ENCODE measurements at places on chromosomes 4 and X.

GRCh38 chr4:139666735-139667281 lies 1.2 kb downstream of the MGST2 start:
- DNase-seq, result no peak

- no peak for DNase-seq
Observed at GRCh38 chr4:109134268-109134667, 168.2 kb downstream of the COL25A1 start.

DNA sequence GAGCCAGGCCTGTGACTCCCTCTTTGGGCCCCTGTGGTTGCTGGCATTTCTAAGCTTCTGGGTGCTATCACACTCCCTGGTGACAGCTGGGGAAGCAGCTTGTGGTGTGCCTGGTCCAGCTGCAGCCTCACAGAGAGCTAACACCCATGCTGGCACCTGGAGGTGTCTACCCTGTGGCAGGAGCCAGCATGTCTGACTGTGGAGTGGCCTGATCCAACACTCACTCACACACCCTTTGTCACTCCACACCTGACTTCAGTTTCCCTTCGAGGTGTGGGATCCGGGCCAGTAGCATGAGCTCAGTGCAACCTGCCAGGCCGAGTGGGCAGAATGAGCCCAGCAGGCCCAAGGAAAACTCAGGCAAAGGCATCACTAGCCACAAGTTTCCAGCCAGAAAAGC lies 67.5 kb downstream of the TECRL start:
- no peak for DNase-seq

- DNase-seq, result no peak
Observed at GRCh38 chr4:150782311-150782710, 200.4 kb downstream of the MAB21L2 start.

GRCh38 chrX:10509397-10509796 lies 111.0 kb downstream of the MID1 start:
- DNase-seq, result no peak

- DNase-seq, result no peak
Observed at GRCh38 chr4:156939139-156939538, 32.5 kb downstream of the PDGFC start.

GRCh38 chr4:54940996-54941865 lies 184.2 kb downstream of the KDR start:
- DNase-seq, result no peak

DNA sequence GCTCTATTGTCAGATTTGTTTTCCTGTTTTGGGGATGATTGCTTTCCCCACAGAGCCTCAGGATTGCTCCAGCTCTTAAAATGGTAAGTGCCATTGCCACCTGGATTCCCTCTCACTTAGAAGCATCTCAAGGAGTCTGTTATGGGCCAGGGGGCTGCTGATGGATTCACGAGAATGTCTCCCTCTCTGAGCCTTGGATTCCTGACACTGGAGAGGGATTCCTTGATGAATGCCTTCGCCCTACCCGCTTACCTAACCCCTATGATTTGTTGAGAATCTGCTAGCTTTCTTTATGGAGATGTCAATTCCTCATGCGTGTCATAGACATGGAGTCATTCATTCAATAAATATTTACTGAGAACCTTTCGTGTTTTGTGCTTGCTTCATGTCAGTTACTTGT lies 36.9 kb upstream of the TENM3 start:
- no peak for DNase-seq

- no peak for DNase-seq
Observed at GRCh38 chr4:130336585-130337217, 1240.7 kb downstream of the C4orf33 start.

- DNase-seq, result no peak
Observed at GRCh38 chrX:19639813-19640462, 124.6 kb upstream of the MAP3K15 start.

DNA sequence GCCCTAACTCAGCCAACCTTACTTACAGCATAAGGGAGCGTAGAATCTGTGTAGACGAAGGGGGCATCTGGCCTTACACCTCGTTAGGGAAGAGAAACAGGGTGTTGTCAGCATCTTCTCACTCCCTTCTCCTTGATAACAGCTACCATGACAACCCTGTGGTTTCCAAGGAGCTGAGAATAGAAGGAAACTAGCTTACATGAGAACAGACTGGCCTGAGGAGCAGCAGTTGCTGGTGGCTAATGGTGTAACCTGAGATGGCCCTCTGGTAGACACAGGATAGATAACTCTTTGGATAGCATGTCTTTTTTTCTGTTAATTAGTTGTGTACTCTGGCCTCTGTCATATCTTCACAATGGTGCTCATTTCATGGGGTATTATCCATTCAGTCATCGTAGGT lies 14.6 kb downstream of the PLP1 start:
- no peak for DNase-seq

- DNase-seq, result no peak
Observed at GRCh38 chrX:107935664-107936433, 46.3 kb downstream of the TEX13B start.

GRCh38 chr4:56283375-56283774 lies 103.9 kb downstream of the AASDH start:
- no peak for DNase-seq

- no peak for DNase-seq
Observed at GRCh38 chrX:11867610-11868345, 109.7 kb downstream of the MSL3 start.

GRCh38 chr4:71366766-71367165 lies 27.9 kb downstream of the SLC4A4 start:
- no peak for DNase-seq

- DNase-seq, result no peak
Observed at GRCh38 chr4:3827616-3828492, 61.7 kb downstream of the ADRA2C start.

DNA sequence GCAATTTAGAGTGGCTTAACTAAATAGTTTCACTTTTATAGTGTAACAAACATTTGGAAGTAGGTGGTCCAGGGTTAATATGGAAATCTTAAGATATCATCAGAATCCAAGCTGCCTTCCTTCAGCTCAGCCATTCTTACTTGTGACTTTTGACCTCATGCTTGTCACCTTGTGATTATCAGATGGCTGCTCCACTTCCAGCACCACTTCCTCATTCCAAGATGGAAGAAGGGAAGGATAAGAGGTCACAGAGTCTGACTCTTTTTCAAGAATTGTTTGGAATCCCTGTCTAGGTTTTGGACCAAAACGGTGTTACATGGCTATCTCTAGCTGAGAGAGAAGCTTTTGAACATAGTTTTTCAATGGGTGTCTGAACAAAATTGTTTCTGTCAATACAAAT lies 39.9 kb downstream of the MTTP start:
- no peak for DNase-seq

GRCh38 chr4:20684852-20685763 lies 15.2 kb upstream of the PACRGL start:
- DNase-seq, result no peak

GRCh38 chr4:87388901-87389300 lies 2.1 kb downstream of the HSD17B11 start:
- DNase-seq, result no peak

DNA sequence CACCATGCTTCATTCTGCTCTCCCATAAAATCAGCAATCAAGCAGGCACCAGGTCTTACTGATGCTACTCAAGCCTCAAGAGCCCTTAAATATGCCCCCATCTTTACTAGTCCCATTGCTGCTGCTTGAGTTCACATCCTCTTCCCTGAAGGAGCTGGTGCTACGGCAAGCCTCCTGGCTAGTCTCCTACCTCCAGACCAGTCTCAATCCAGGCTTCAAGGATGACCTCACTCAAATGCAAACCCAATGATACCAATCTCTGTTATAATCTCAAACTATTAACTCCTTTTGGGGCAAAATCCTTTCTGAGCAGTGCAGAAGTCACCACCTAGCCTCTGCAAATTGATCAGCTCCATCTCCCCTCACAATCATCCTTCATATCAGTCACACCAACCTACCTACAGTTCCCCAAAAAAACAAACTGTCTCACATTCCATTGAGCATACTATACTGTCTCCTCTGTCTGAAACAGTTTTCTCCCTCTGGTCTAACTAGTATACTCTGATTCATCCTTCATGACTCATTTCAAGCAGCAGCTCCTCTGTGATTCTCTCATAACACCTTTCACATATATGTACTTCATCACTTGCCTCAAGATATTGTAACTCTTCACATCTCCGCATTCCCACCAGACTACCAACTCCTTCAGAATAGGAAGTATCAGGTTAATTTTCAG lies 30.0 kb downstream of the PAPSS1 start:
- no peak for DNase-seq

GRCh38 chr4:113618205-113618604 lies 143.3 kb downstream of the CAMK2D start:
- no peak for DNase-seq

GRCh38 chrX:31223817-31224216 lies 152.0 kb upstream of the FTHL17 start:
- DNase-seq, result no peak

- DNase-seq, result no peak
Observed at GRCh38 chrX:68429216-68429615, 4.1 kb downstream of the OPHN1 start.

DNA sequence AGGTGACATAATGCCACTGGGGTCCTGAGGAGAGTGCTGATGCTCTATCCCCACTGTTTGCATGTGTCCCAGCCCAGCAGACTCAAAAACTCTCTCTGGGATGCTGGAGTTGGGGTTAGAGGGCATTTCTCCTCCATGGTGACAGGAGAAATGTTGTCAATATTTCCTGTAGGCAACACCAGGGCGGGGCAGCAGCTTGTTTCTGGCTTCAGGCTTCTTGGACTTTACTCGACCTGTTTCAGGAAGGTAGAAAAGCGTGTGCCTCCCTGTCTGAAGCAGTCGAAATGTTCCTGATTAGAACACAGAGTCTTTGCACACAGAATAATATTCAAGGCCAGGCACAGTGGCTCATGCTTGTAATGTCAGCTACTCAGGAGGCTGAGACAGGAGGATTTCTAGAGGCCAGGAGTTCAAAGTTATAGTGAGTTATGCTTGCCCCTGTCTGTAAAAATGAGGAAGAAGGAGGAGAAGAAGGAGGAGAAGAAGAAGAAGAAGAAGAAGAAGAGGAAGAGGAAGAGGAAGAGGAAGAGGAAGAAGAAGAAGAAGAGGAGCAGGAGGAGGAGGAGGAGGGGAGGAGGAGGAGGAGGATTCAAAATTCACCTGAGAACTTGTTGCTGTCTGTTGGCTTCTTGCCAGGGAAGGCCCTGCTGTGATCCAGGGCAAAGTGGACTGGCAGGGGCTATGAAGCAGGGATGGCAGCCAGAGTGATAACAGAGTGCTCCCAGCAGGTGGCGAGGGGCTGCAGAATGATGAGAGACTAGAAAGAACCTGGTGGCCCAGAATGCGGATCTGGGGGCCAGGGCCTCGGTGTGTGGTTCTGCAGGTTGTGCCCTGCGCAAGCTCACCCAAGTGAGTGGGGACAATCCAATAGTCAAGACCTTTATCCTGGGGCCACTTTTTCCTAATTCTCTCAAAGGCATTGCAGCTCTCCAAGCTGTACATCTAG lies 82.9 kb downstream of the RTL5 start:
- DNase-seq, result no peak

DNA sequence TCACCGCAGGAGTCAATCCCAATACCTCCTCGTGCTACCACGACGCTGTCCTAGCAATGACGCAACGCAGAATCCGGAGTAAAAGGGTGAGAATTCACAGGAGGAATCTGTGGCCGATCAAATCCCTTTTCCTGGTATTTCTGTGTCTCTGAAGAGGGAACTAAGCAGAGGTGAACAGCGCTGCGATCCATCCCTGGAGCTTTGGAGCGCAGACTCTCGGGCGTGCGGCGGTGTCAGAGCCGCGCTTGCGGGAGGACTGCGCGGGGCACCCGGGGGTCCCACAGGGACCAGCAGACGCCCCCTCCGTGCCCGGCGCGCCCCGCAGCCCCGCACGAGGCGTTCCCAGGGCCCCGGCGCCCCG lies 17.2 kb upstream of the ZNF718 start:
- DNase-seq, result no peak

DNA sequence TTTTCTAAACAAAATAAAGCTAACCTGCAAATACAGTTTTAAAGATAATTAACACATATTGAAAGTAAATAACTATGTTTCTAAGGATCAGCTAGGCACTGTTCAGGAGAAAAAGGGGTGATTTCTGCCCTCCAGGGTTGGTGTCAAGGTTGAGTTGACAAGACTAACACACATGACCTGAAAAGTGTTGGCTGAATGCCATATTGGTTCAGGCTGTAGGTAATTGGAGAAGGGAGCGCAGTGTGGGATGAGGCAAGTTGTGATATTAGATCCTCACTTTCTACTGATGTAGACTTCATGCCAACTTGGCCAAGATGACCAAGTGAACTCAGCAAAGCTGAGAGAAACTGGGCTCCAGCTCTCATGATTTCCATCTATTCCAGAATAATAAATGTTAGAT lies 42.2 kb downstream of the PPM1K start:
- DNase-seq, result no peak

- no peak for DNase-seq
Observed at GRCh38 chr4:182929296-182929695, 12.1 kb upstream of the DCTD start.

GRCh38 chr4:41475402-41475801 lies 62.6 kb upstream of the LIMCH1 start:
- DNase-seq, result no peak

DNA sequence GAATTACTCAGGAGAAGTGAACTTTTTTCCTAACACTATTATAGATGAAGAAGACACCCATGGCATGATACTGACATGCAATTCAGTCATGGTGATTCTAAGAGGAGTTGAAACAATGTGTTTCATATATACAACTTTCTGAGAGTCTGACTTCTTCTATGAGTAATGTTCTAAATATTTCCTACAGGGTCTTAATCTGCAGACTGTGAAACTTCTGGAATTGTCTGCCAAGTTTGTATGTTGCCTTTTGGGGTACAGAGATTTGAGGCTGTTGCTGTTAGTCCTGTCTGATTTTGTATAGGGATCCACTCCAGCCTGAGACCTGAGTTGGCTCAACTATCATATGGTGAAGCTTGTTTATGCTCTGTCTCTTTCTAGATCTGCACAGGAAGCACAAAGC lies 160.6 kb upstream of the GATB start:
- DNase-seq, result no peak

DNA sequence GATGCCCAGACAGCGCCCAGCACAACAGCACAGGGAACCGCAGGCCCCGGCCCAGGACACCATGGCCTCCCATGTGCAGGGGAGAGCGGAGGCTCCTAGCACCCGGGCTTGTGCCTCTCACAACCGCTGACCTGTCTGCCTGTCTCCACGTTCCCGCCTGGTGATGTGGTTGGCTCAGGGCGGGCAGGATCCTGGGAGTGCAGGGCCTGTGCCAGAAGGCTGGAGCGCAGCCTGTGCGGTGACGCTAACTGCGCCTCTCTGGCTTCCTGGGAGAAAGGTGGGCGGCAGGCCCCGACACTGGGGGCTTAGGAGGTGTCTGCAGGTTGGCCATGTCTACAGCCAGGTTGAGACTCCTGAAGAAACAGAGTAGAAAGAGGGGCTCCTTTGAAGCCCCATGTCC lies 48.7 kb downstream of the CPZ start:
- no peak for DNase-seq
